ENCODE measurements at places on chromosomes 2 and 18.

DNA sequence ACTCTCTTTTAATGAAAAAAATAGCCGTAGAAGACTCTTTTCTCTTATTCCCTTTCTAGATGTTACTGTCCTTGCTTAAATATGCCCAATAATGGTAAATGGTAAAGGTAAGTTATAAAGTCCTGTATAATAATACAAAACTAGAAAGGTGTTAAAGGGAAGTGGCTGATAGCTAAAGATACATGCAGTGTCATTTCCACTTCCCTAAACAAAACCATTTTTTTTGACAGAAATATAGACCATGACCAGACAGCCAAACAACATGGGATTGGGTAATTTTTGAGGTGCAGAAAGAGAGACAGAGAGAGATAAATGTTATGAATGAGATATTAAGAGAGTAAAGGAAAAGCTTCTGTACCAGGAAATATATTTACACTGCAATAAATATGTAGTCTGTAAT lies 731.7 kb upstream of the REG3G start:
- no peak for DNase-seq

- DNase-seq, result no peak
Observed at GRCh38 chr2:127342101-127342500, 45.7 kb downstream of the MAP3K2 start.

DNA sequence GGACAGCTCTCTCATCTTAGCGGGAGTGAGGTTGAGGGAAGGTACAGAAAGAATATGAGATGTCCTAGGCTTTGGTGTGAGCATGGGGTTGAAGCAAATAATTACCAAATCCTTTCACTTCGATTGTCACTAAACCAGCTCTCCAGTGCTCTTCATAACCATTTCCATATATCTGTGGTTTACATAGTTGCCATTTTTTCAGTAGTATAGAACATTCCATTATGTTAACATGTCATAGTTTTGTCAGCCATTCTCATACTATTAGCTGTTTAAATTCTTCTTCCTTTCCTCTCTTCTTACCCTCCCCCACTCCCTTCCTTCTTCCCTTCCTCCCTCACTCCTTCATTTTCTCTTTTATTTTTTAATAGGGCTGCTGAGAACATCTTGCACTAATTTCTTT lies 205.9 kb downstream of the BABAM2 start:
- DNase-seq, result no peak

- DNase-seq, result no peak
Observed at GRCh38 chr2:71353248-71353647, 21.7 kb downstream of the ZNF638 start.

GRCh38 chr2:158495175-158495574 lies 38.4 kb downstream of the PKP4 start:
- DNase-seq, result no peak

- DNase-seq, result no peak
Observed at GRCh38 chr2:209619782-209620181, 151.8 kb upstream of the UNC80 start.

DNA sequence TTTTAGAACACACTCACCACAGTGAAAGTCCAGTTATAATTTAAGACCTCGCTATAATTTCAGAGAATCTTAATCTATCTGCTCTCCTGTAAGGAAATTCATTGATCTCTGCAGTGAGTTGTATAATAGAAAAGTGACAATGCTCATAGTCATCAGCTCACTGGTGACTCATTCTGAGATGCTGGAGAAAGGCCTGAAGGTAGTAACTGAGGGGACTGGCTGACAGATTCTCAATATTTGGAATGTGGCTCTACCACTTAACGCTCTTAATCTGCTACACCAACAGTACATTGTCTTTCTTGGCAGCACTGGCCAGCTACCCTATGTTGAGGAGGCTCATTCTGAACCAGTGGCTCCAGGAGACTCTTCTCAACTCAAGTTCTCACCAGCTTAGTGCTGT lies 246.1 kb downstream of the RPRM start:
- no peak for DNase-seq
